ENCODE measurements at places on chromosomes 5 and 9. TPM values are rescaled to one million over a fixed set of nuclear protein-coding genes. Genes with fewer than 3 reads are reported as not detected.
A peak's percentile ranks its signal among the peaks of the same experiment; 100 is the strongest.

Gene NUTM2G
- not detected for total RNA-seq

Gene INSYN2B
- total RNA-seq: not detected

DNA sequence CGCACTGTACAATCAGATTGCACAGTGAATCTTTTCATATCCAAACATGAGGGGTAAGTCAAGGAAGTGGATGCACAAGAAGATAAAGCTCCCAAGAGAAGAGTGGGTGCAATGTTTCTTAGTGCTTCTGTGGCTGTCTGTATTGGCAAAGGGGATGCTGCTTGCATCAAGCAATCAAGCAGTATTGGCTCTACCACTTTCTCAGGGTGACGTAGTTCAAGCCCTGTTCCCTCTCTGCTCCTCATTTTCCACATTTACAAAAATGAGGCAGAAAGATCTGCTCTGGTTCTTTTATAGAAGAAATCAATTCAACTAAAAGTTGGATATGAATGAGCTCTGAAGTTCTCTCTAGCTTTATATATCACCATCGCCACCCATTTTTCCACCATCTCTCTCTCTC lies 2.3 kb downstream of the TNFSF8 start:
- H3K27ac ChIP-seq: peak overlapping the region; percentile 72
- H3K4me1 ChIP-seq: no peaks in the 10 kb centered on the region

DNA sequence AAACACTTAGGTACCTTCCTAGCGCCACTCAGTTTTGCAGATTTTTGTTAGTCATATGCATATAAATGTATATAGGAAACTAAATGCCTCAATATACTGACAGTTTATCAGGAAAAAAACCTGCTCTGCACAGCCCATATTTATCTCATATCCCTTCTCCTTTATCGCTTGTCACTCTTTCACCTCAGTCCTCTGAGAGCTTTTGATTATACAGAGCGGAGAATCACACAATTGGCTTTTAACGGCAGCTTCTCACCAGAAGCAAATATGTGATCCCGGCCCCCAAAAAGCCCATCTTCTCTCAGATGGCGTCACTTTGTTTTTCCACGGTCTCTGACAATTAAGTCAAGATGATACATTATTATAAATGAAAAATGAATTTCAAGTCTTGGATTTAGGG lies 362.6 kb downstream of the DNAH5 start:
- no peaks in the 10 kb centered on the region for H3K4me1 ChIP-seq
- H3K27me3 ChIP-seq: no peaks in the 10 kb centered on the region
- no peak overlapping the region for H3K4me3 ChIP-seq
- H3K27ac ChIP-seq: no peak overlapping the region
- H3K36me3 ChIP-seq: no peaks in the 10 kb centered on the region

GRCh38 chr9:135530146-135530545 lies 8.9 kb downstream of the LCN1 start:
- no peaks in the 10 kb centered on the region for H3K36me3 ChIP-seq
- H3K4me3 ChIP-seq: no peak overlapping the region
- no peak overlapping the region for H3K27ac ChIP-seq
- no peaks in the 10 kb centered on the region for H3K4me1 ChIP-seq
- DNase-seq: no peak

DNA sequence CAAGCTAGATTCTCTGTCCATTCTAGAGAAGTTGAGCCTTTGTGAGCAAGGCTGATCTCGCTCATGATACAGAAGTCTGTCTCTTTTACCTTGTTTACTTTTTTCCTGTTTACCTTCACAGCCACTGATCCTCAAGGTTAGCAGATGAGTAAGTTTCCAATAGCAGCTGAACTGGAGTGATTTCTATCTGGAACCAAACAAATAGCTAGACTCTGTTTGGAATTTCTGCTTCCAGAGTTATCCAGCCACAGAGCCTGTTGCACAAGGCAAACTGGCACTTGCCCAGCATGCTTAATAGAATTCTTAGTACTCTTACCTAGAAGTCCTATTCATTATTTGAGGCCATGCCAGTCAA lies 12.8 kb upstream of the PANK3 start:
- H3K4me1 ChIP-seq: no peaks in the 10 kb centered on the region
- no peaks in the 10 kb centered on the region for H3K36me3 ChIP-seq
- H3K27me3 ChIP-seq: no peaks in the 10 kb centered on the region
- DNase-seq: peak; percentile 74

- no peaks in the 10 kb centered on the region for H3K4me1 ChIP-seq
- no peak overlapping the region for H3K4me3 ChIP-seq
- H3K27me3 ChIP-seq: no peaks in the 10 kb centered on the region
Observed at GRCh38 chr9:129270205-129270604, 92.1 kb upstream of the IER5L start.
